ENCODE measurements at places on chromosomes 1 and 21.

- no peak for DNase-seq
These were observed 8.7 kb downstream of the CTXND2 start for GRCh38 chr1:150895618-150896017.

GRCh38 chr1:152220166-152221163, 3.5 kb downstream of the HRNR start:
- no peak for DNase-seq

DNA sequence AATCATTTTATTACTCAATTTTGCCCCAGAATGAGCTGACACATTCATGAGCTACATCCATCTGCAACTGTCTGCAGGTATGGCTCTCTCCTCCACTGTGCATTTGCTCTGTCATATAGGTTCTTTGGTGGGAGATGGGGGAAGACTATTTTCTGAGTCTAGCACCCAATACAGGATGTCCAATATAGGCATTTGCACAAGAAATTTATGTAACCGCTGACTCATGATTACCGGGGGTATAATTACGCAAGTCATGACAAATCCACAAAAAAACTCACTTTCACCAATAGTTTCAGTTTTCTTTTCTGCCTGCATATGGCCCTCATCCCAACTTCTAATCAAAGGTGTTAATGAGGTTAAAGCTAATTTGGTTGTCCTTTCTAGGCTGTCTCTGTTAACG, 17.5 kb upstream of the VSIG8 start:
- no peak for DNase-seq

GRCh38 chr1:117605164-117605773, 579 bp upstream of the TENT5C start:
- peak; percentile 28 for DNase-seq

DNA sequence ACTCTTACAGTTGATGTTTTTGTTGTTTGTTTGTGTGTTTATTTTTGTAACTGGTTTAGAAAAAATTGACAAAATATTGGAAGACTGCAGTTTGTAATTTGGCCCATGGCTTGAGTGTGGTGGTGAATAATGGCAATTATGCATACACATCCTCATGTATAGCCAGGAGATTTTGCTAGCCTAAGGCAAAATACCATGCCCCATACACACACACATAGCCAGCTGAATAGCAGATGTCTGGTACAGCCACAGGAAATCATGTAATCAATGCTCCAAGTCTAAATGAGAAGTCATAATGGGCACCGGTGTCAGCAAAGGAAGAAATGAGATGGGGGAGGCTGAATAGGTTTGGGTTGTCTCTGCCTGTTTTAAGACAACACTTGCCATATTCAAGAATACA, 135.2 kb upstream of the COA6 start:
- no peak for DNase-seq

DNA sequence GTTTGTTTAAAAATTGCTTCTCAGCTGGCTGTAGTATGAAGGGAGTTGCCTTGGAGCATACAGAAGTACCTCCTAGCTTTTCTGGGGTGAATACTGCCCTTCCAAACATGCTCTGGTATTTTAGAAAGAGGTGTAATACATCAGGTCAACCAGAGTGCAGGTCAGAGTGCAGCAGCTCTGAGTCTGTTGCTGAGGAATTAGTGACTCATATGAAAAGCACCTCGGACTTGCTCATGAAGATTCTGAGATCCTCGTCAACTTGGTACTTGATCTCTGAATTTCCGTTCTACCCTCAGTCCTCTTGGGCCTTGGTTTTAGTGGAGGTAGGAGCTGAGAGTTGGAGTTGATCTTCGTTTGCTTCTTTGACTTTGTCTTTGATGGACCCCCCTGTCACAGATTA, 67.3 kb downstream of the NOS1AP start:
- no peak for DNase-seq

- no peak for DNase-seq
These were observed 15.1 kb downstream of the TAF13 start for GRCh38 chr1:109060707-109061106.

All from NCI-H446 (cell line).